ENCODE measurements at places on chromosomes 7 and 10. TPM values are rescaled to one million over a fixed set of nuclear protein-coding genes. Genes with fewer than 3 reads are reported as not detected.
A peak's percentile ranks its signal among the peaks of the same experiment; 100 is the strongest.

DNA sequence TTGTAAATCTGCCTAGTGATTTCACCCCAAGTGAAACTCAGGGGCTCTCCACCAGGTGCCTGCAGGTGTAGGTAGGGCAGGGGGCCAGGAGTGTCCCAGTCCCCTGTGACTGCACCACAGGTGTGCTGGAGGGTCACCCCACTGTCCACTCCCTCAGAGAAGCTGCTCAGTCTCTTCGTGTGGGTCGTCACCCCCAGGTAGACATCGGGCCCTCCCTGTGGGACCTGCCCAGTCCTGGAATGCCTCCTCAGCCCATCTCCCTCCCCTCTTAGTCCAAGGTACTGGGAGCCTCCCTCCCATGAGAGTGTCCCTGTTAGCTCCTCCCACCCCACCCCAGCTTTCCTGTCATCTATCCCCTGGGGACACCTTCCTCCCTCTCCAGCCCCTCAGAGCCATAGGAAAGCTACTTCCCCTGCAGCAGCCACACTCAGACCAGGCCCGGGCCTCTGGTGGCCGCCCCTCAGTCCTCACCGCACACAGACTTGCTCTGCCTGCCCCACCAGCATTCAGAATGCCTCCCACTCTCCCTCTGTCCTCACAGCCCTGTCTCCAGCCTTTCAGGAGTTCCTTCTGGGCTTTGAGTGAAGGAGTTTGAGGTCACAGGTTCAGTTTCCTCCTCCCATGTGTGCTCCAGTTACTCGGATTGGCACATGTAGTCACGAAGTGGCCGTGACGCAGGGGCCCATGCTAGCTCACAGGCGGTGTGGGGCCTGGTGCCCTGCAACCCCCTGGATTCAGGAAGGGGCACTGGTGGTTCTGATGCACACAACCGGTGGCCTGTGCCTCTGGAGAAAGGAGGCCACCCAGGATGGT, 5.1 kb downstream of the ALOX5 start:
- DNase-seq = no peak

GRCh38 chr7:156969972-156970420, 20.5 kb downstream of the NOM1 start:
- DNase-seq = no peak

GRIFIN gene
- polyA plus RNA-seq = not detected

DNA sequence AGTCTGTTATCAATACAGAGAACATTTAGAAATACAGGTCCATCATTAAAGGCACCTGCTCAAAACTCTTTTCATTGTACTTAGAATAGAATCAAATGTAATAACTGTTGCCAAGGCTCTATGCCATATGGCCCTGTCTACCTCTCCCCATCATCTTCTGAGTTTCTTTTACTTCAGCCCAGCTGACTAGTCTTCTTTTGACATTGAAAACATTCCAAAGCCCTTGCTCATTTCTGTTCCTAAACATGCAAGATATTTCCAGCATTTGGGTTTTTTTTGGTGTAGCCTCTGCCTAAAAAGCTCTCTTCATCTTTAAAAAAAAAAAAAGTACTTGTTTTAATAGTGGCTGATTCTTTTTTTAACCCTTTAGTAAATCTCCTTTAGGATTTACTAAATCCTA, 165.5 kb upstream of the SMIM30 start:
- no peak for DNase-seq

DNA sequence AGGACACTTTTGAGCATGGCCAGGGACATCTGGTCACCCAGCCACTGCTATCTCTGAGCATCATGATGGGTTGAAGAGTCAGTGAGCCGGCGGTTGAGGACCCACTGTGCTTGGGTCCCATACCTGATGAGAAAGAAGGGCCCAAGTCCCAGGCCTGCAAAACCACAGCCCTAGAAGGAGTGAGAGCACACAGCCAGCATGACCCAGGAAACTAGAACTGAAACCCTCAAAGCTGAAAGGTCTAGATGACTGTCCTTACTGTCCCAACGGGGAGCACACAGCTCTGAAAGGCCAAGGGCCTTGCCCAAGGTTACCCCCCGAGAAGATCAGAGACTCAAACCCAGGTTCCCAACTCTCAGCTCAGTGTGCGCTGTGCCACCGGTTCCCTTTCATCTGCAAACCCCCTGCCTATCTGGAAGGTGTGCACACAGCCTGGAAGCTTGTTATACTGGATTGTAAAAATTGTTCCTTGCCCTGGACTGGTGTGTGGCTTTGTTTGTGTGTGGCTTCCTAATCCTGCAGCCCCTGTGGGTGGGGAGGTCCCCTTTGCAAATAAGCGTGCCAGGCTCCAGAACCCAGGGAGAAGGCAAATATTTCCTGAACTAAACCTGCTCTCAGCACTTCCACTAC, 22.6 kb upstream of the PSAP start:
- DNase-seq = no peak

DNA sequence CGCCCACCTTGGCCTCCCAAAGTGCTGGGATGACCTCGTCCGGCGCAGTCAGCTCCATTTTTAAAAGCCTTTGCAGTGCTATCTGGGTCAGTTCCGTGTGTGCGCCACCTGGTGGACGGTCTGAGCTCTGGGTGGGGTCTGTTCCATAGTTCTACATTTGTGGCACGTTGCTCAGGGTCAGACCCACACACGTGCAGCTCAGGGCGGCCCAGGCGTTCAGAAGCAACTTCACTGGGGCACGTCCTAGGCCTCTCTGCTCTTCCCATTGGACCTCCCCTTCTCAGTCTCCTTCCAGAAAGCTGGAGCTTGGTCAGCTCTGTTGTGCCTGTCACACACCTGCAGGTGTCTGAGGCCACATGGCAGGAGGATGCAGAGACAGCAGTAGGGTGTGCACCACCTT, 137.9 kb downstream of the DNAJB6 start:
- DNase-seq = no peak

DNA sequence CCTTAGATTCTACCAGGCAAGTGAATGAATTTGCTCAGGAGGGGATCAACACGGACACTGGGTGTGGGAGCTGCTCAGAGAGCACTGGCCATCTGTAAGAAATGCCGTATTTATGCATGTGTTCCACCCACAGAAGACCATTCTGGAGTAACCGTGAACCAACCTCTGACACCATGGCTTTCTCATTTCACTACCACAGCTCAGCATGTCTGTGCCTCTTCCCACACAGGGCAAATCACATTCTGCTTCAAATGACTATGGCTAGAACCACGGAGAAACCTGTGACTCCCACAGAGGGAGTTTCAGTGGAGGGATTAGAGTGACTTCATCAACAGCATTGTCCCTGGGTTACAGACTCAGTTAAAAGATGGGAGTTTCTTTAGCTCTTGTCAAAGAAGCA, 893.4 kb downstream of the XPNPEP1 start:
- DNase-seq = no peak

- DNase-seq = no peak
These were observed 78.6 kb downstream of the GSAP start for GRCh38 chr7:77337456-77337990.

CYP3A4 gene
- not detected for polyA plus RNA-seq

DNA sequence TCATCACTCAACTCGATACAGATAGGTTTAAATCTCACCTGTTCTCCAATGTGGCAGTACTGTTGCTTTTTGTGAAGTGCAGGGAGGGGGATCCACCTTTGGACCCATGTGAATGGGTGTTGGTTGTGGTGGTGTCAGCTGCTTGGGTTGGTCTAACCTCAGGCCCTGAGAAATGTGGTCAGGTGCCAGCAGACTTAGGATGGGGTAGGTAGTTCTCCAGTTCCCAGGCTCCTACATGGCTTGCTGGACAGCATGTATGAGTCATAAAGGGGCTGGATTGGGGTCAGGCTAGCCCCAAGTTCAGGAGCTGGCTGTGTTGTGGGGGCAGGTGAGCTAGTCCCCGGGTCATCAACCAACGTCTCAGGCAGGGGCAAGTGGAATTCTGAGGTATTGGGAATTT, 472.6 kb upstream of the CNTNAP2 start:
- no peak for DNase-seq

DNA sequence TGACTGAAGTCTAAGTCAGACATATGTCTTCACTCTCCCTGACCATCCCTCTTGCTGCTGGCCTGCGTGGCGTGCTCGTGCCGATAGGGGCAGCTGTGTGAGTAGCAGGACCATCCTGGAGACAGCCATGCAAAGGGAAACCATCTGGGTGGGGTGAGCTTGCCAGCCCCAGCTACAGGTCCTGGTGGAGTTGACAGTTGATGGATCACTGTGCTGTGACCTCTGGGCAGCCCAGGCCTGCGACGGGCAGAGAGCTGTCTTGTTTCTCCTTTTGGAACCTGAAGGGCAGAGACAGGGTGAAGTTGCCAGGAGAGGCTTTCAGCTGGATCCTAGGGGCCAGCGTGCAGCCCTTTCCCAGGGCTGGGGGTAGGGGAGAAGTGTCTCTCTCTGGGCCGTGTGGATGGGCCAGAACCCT, 44.7 kb downstream of the GRK5 start:
- no peak for DNase-seq

MYO1G gene
- 0.59 TPM for polyA plus RNA-seq

- DNase-seq = no peak
These were observed 21.9 kb upstream of the ACSL5 start for GRCh38 chr10:112352044-112352443.

GCK gene
- polyA plus RNA-seq = 7.1 TPM

GRCh38 chr7:146004805-146005204, 111.8 kb upstream of the CNTNAP2 start:
- DNase-seq = no peak

GRCh38 chr7:1804310-1804709, 134.2 kb downstream of the ELFN1 start:
- DNase-seq = no peak

- DNase-seq = no peak
These were observed 108.8 kb downstream of the AHR start for GRCh38 chr7:17407229-17407628.

DNA sequence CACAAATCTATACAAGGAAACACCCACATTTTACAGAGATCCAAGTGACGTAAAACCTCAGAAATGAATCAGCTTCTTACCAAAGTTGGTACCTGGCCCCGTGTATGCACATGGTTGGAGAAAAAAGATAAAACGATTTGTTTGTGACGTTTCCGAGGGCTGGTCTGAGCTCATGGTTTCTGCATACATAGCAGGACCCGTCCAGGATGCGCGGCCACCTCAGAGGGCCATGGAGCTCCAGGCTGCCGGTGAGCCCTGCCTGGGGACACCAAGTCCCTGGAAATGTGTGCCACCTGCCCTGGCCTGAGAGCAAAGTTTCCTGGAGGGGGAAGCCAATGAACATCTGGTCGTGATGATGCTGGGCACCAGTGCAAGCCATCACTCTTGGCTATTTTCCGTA, 402.6 kb upstream of the MKI67 start:
- no peak for DNase-seq

DNA sequence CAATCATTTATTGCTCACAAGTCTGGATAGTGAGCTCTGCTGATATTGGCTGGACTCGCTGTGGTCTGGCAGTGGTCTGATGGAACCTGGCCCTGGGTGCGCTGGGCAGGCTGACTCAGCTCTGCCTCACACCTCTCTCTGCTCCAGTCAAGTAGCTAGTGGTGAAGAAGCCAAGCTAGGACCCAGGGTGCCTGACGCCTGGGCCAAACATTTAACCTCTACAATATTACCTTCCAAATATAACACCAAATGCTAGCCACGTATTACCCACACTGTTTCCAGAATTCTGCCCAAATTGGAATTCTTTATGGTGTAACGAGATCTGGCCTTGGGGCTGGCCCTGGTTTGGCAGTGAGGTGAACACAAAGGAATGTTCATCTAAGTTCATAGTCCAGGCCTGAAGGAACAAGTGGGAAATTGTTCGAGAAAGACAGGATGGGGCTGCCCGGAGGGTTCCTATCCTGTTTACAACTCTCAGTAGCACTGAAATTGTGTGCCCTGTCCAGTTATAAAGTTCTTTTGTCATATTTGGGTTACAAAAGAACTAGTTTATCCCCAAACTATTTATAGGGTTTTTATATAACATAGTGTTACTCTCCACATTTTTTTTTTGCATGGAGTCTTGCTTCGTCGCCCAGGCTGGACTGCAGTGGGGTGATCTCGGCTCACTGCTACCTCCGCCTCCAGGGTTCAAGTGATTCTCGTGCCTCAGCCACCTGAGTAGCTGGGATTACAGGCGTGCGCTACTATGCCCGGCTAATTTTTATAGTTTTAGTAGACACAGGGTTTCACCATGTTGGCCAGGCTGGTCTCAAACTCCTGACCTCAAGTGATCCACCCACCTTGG, 16.3 kb downstream of the OR2AE1 start:
- peak; percentile 9 for DNase-seq

- DNase-seq = no peak
These were observed 71.3 kb downstream of the HDAC9 start for GRCh38 chr7:18566829-18567228.

IL15RA gene
- polyA plus RNA-seq = 3.2 TPM

ZNF485 gene
- polyA plus RNA-seq = 3.0 TPM

DNA sequence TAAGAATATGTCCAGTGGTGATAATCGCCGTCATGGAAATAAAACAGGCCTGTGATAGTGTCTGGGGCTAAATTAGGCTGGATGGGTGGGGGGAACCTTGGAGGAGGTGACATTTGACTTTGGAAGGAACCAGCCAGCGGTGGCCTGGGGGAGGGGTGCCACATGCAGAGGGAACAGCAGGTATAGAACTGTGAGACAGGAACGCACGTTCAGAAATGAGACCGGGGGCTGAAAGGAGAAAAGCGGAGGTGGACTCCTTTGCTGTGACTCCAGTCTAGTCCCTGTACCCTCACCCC, 2.6 kb upstream of the CYP26A1 start:
- DNase-seq = no peak

DNA sequence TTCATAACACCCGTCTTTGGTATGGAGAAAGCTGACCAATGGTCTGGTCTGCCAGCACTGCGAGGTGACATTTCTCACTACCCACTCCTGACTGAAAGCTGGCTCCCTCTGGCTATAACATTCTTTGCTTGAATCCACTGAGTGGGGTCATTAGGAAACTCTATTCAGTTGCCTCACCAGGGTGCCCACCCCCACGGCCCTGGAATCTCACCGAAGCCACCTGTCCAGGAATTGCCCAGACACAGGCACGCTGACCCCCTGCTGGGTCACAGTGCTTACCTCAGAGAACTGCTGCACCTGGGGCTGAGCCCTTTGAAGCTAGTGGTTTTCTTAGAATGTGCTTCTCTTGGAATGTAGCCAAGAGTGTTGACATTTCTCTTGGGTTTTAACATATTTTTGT, 28.6 kb downstream of the HECW1 start:
- DNase-seq = no peak

GRCh38 chr10:132616170-132616995, 78.8 kb downstream of the INPP5A start:
- DNase-seq = no peak

- no peak for DNase-seq
These were observed 157.2 kb downstream of the PRPF18 start for GRCh38 chr10:13743963-13744362.

SPDYE2 gene
- polyA plus RNA-seq = 14.8 TPM

DNA sequence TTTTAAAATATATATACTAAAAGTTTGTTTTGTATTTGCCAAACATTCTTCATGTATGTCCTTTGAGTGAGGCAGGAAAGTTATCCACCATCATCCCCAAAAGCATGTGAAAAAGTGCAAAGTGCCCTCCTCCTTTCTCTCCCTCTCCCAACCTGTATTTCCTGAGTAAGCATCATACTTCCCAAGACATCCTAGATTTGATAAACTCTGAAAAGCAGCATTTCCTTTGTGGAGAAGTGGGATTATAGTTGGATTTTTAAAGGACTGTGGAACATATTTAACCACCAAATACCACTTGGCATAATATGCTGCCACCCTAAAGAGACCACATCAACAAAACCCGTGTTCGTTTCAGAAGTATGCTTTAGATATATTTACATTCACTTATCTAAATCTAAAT, 36.9 kb downstream of the NET1 start:
- no peak for DNase-seq

CLRN3 gene
- polyA plus RNA-seq = not detected

- no peak for DNase-seq
These were observed 15.0 kb downstream of the IQCE start for GRCh38 chr7:2573761-2574160.

AOAH gene
- polyA plus RNA-seq = 4.5 TPM

- peak; percentile 79 for DNase-seq
These were observed 771 bp downstream of the PHYHIPL start for GRCh38 chr10:59177031-59177797.

KIAA1549 gene
- 14.1 TPM for polyA plus RNA-seq

All from hindlimb muscle (tissue), 1 donor.